ENCODE measurements at places on chromosomes 6 and 20. TPM values are rescaled to one million over a fixed set of nuclear protein-coding genes. Genes with fewer than 3 reads are reported as not detected.

The FOXS1 gene
- total RNA-seq: 0.25 TPM

The CDKAL1 gene
- total RNA-seq: 28.9 TPM

The ATP6V1G2 gene
- 0.49 TPM for total RNA-seq

The ERVFRD-1 gene
- total RNA-seq: 0.16 TPM

The LTB gene
- 4.9 TPM for total RNA-seq

The ASIP gene
- not detected for total RNA-seq

The TCF21 gene
- not detected for total RNA-seq

The CDH22 gene
- 0.57 TPM for total RNA-seq

The CYP39A1 gene
- total RNA-seq: 0.97 TPM

The MCCD1 gene
- not detected for total RNA-seq

The UST gene
- total RNA-seq: 0.16 TPM

The ATXN1 gene
- total RNA-seq: 7.6 TPM

The DCDC2 gene
- total RNA-seq: under 0.01 TPM

The FAM229B gene
- 8.1 TPM for total RNA-seq

The EEF1E1 gene
- total RNA-seq: 33.8 TPM

The GTSF1L gene
- total RNA-seq: not detected

The FAM83B gene
- total RNA-seq: not detected

The TRIM10 gene
- not detected for total RNA-seq

The C20orf96 gene
- 4.2 TPM for total RNA-seq

The SLX4IP gene
- total RNA-seq: 4.0 TPM

The TBCC gene
- total RNA-seq: 32.5 TPM

The CLVS2 gene
- total RNA-seq: not detected

The PSMG4 gene
- total RNA-seq: 30.6 TPM

The CPXM1 gene
- 0.38 TPM for total RNA-seq

The BPI gene
- total RNA-seq: not detected

The PCMT1 gene
- 102 TPM for total RNA-seq

The MLN gene
- total RNA-seq: not detected

The OOEP gene
- not detected for total RNA-seq

The GNRH2 gene
- not detected for total RNA-seq

The SUMO4 gene
- 0.65 TPM for total RNA-seq

The OR2H2 gene
- not detected for total RNA-seq

The C6orf141 gene
- total RNA-seq: 55.0 TPM

The FILIP1 gene
- total RNA-seq: 10.8 TPM

The DEFB124 gene
- total RNA-seq: not detected

The ANGPT4 gene
- not detected for total RNA-seq

The WFDC5 gene
- not detected for total RNA-seq

The RNF144B gene
- 63.3 TPM for total RNA-seq

The KLC4 gene
- total RNA-seq: 14.2 TPM

The COL10A1 gene
- not detected for total RNA-seq

All from bladder microvascular endothelial cell (primary cell).